ENCODE measurements at places on chromosomes 2 and 18.

GRCh38 chr18:75161256-75162028 is 47.5 kb downstream of the PTGR3 start:
- no peak for DNase-seq

- no peak for DNase-seq
Observed at GRCh38 chr2:85015653-85016360, 44.8 kb downstream of the KCMF1 start.

DNA sequence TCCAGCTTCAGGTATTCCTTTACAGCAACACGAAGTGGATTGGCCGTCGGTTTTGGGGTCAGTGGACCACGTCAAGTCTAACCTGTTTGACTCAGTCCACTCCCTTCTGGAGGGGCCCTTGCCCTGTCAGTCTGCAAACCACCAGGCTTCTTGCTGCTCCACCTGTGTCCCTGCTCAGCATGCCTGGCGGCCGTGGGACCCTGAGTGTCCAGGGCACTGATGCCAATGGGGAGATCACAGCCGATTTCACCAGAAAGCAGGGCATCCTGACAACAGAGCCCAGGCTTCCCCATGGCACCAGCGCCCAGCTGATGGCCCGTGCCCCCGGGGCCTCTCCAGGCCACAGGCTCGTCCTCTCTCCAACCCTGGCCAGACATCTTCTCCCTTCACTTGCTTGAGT is 41.2 kb upstream of the HS6ST1 start:
- DNase-seq, result no peak

DNA sequence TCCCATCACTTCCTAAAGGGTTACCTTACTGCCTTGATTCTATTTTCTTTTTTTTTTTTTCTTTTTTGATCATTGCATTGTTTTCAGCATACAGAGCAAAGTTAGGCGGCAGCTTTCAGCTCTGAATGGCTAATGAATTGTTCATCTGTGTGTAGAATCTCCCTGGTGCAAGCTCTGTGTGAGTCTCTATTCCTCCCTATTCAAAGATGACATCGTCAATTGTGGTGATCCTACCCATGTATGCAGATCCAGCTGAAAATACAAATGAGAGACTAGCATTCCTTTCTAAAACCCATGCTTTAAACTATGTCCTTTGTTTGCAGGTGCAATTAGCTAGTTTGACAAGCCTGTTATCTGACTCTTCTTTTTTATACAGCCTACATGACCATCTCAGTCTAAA is 539.0 kb downstream of the ARHGAP15 start:
- DNase-seq, result no peak

- no peak for DNase-seq
Observed at GRCh38 chr2:179703702-179704101, 157.7 kb downstream of the ZNF385B start.

DNA sequence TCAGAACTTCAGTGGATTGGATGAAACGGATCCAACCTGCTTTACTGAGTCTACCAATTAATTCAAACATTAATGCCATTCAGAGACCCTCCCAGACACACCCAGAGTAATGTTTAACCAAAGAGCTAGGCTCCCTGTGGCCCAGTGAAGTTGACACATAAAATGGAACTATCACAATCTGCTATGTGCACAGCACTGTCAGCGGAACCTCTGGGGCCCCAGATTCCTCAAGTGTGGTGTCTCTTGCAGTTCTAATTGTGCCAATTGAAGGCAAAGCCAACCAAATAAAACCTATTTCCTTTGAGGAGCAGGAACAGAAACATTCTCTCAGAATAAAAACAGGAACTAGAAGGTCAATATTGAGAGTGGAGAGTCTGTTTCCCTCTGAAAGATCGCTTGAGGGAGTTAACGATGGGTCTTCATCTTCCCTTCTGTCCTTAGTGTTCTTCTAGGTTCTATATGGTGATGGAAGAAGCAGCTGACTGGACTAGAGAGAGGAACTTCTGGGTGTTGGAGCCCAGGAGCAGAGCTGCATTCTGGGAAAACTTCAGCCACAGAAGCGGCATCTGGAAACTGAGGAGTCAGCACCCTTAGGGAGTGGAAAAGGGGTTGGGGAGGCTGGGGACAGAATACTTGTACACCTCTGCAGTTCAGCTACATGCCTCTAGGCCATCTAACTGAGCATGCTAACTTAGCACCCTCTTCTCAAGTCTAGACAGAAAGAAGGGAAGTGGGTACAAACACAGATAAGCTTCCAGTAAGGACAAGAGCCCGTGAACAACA is 174.4 kb upstream of the FBXO11 start:
- DNase-seq, result no peak

DNA sequence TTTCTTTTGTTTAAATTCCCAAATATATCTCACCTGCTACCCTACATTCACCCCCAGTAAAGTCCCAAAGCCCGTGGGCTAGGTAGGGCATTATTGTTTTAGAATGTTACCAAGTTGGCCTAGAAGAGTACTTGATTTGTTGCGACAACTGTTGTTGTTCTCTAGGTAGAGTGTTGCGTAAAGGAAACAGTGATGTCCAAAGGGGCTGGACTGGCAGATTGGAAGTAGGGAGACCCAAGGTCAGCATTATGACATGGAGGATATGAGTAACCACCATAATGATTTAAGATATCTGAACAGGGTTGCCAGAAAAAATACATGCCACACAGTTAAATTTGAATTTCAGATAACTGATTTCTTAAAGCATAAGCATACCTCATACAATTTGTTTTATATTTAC is 39.2 kb downstream of the SCN1A start:
- DNase-seq, result no peak

GRCh38 chr2:216234106-216234505 is 125.0 kb downstream of the XRCC5 start:
- no peak for DNase-seq

GRCh38 chr18:37443325-37444055 is 122.1 kb downstream of the CELF4 start:
- no peak for DNase-seq

DNA sequence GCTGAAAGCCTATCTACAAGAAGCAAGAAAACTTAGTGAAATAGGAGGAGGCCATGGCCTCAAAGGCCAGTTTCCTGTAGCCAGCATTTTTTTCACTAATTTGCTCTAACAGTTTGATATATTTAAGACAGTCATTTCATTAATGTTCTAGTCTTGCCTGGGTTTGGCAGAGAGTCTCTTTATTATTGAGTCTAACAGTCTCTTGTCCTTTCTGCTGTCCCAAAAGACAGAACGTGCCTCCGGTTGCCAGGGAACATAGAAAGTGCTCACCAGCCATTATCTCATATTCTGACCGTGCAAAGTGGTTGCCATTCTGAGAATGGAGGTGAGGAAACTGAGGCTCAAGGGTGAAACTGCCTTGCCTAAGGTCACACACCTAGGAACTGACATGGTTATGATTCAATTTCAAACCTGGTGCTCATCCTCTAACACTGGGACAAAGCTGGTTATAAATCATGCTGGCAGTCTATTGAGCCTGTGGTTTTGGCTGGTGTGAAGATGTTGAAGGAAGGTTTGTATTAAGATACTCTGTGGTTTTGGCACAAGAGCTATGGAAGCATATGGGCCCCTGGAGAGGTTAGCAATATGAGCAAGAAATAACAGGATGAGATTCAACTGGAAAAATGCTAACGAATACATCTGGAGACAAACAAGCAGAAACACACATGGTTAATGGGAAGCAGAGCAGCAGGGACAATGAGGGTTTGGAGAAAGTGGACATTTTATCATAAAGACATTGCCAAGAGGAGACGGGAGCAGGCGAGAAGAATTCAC is 903.3 kb upstream of the KLHL29 start:
- DNase-seq, result no peak

DNA sequence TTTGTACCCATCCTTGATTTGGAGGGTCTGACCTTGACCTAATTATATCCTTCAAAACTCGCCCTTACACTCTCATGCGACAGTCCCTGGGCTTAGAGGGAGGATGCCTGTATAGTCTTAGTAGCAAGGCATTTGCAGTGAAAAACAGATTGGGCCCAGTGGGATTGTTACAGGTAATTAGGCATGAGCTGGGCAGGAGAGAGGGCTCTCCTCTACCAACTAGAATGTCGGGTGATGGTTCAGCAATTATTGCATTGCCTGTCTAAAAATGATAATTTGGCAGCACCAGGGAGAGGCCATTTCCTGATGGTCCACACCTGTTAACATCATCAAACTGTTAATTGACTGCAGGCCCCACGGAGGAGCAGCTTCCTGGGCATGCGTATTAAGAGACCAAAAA is 32.4 kb downstream of the COMMD1 start:
- DNase-seq, result no peak

- DNase-seq, result no peak
Observed at GRCh38 chr18:73677450-73677849, 470.2 kb downstream of the FBXO15 start.

- DNase-seq, result no peak
Observed at GRCh38 chr2:141714496-141714895, 416.3 kb downstream of the LRP1B start.

DNA sequence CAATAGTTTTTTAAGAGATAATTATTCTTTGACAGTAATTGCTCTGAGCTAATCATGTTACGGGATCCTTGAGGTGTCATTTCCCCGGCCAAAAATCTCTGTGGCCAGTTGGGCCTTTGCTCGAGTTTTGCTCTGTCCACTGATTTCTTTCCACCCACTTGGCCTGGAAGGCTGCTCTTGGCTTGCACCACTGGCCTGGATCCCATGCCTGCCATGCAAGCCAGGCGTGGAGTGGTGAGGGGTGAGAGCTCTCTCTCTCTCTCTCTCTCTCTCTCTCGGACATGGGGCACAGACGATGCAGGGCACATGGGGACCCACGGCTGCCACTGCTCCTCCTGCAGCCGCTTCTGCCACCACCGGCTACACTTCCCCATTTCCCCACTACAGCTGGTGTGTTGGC is 853.0 kb upstream of the GCFC2 start:
- no peak for DNase-seq

- DNase-seq, result no peak
Observed at GRCh38 chr2:66573416-66573815, 138.5 kb downstream of the MEIS1 start.

DNA sequence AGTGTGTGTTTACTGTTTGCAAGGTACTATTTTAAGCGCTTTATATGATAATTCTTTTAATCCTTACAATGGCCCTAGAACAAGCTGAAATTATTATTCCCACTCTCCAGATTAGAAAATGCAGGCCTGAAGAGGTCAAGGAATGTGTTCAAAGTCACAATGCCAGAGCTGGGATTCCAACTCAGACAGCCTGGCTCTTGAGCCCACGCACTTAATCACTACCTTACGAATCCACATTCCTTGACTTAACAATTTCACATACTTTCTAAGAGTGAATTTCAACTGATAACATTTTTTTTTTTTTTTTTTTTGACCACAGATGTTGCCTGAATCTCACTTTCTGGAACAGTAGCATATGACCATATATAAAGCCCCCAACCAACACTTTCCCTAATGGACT is 400.3 kb downstream of the NCKAP5 start:
- no peak for DNase-seq

GRCh38 chr2:890214-890613 is 60.4 kb upstream of the SNTG2 start:
- no peak for DNase-seq

DNA sequence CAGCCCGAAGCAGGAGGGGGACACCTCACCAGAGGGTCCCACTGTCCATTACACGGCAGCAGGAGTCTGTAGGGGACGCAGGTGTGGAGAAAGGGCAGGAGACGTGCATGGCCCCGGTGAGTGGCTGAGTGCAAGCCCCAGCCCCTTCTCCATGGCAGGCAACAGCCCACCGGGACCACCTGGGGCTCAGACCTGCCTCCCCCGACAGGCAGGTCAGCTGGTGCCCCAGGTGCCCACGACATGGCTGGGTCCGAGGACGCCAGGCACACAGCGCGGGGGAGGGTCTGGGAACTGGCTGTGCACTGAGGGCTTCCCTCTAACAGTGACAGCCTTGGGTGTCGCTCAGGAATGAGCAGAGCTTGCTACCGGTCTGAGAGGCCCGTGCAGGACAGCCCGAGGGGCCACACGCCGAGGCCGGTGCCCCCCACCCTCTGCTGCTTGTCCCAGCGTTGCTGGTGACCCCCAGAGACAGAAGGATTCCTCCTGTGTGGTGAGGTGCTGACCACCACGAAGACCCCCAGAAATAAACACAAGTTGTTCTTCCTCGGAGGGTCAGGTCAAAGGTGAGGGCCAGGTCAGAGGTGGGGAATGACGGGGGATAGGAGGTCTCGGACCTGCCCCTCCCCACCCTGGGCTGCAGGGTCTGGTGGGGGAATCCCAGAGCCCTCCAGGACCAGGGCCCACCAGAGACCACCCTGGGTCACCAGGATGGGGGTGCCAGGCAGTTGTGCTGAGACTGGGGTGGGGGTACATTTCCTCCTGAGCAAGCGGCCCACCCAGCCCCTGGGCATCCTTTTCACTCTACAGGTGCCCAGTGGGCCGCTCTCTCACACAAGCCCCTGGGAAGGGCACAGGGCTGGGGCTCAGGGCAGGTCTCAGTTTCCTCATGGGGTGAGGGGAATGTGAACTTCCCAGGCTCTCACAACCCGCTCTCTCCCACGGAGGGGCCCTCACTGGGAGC is 50.6 kb downstream of the SLC66A2 start:
- DNase-seq, result no peak

DNA sequence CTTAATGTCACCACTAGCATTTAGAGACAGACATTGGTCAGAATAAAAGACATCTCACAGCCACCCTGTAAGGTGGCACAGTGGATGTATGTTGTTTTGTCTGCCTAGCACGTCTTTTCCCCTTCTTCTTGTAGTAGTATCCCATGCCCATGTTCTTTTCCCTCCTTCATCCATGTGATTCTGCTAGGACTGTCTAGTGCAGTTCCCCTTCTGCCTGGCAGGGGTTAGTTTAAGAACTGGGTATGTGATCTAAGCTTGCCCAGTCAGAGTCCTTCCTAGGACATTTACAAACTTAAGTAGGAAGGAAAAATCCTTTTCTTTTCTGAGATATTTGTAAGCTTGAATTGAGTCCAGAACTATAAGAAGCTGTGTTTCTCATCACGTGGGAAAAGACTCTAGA is 172.3 kb downstream of the BABAM2 start:
- no peak for DNase-seq

DNA sequence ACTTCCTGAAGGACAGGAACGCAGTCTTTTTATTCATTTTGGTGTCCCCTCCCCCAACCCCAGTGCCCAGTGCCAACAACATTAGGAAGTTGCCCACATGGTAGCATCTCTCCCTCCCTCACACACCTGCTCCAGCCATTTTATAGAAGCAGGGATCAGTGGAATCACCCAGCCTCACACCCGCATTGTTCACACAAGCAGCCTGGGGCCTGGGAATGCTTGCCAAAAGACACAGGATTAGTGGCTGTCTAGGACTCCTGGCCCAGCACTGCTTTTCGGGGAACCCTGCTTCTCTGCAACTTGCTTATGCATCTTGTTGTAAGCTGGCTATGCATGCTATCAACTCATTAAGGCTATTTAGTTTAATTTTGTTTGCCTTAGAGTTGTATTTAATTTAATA is 17.9 kb downstream of the TMEM37 start:
- DNase-seq, result no peak

- no peak for DNase-seq
Observed at GRCh38 chr2:55296393-55296792, 27.4 kb upstream of the MTIF2 start.
